ENCODE measurements at places on chromosomes 7 and 10. TPM values are rescaled to one million over a fixed set of nuclear protein-coding genes. Genes with fewer than 3 reads are reported as not detected.

DNA sequence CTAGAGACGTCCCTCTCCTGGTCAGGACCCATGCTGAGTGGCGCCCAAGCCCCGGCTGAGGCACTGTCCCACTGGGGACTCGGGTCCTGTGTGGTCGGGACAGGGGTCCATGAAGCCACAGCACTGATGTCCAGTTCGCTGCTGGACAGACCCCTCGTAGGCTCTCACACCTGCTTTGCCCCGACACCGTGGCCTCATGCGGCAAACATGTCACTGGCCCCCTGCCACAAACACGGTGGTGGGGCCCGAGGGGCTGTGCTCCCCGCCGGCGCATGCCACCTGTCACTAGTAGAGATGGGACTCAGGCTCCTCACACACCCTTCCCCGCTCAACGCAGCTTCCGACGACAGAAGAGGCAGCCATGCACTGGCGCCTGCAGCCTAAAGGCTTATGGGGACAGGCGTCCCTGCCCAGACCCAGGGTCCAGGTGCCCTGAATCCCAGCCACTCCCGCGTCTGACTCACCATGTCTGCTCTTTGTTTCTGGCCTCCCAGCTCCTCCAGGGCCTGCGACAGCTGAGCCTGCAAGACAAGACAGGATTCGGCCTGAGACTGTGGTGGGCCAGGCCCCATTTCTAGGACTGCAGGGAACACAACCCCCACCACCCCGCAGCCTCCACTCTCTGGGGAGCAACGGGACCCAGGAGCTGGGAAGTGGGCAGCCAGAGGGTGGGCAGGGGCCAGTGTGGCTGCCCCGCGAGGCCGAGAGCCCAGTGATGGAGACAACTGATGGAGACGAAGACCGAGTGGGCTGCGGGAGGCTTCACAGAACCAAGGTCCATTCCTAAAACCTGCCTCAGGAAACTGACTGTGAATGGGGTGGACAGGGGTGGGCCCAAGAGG, 230.9 kb downstream of the MAD1L1 start:
- DNase-seq: peak; percentile 20

GRCh38 chr10:114540236-114540635, 117.8 kb downstream of the ABLIM1 start:
- no peak for DNase-seq

DNA sequence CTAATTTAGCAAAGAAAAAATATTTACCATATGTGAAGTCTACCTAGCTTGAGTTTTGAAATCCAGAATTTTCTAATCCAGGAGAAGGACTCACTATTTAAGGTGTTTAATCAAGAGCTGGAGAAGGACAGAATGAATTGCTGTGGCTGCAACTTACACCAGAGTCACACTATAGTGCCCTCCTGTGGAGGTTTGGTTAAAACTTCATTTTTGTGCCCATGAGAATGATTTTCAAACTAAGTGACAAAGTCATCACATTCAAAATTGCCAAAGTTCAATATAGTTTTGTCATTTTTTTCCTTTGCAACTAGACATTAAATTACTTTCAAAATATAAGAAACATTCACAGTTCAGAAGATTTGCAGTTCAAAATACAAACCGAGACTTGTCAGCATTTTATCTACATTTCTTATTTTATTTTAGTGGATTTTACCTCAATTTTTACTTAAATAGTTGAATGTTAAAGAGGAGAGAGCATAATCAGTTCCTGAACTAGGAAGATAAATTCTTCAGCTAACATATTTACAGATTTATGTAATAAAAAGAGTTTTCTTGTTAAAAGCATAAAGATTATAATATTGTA, 70.7 kb downstream of the CABCOCO1 start:
- DNase-seq: no peak

DNA sequence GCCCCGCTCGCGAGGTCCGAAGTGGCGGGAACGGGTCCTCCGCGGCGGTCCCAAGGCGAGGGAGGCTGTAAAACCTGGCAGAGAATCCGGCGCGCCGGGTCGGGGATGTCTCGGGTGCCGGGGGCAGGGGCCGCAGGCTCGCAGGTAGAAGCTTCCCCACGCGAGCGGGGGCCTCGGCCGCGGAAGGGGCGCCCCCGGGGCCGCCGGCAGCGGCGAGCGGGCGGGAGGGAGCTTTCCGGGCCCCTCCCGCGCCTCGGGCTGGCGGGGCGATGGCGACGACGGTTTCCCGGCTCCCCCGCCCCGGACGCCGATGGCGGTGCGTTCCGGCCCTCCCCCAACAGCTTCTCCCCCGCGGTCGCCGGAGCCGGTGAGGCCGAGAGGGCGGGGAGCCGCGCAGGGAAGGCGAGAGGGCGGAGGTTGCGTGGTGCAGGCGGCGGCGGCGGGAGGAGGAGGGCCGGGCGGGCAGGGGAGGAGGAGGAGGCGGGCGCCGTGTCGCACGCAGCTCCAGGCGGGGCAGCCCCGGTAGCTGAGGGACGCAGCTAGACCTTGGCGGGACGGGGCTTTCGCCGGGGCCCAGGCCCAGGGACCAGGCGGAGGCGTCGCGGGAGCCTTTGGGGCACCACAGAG, at the start of gene CUL1:
Gene CUL1 (plus strand): TSS at position 507 of the 627 bp plus-strand sequence. CDS start 31,220 bp downstream, outside the sequence.
- peak; percentile 91 for DNase-seq

- no peak for DNase-seq
Measured at GRCh38 chr7:17206349-17206905, 92.0 kb upstream of the AHR start.

GRCh38 chr7:101936611-101937231, 119.3 kb downstream of the CUX1 start:
- DNase-seq: peak; percentile 45

DNA sequence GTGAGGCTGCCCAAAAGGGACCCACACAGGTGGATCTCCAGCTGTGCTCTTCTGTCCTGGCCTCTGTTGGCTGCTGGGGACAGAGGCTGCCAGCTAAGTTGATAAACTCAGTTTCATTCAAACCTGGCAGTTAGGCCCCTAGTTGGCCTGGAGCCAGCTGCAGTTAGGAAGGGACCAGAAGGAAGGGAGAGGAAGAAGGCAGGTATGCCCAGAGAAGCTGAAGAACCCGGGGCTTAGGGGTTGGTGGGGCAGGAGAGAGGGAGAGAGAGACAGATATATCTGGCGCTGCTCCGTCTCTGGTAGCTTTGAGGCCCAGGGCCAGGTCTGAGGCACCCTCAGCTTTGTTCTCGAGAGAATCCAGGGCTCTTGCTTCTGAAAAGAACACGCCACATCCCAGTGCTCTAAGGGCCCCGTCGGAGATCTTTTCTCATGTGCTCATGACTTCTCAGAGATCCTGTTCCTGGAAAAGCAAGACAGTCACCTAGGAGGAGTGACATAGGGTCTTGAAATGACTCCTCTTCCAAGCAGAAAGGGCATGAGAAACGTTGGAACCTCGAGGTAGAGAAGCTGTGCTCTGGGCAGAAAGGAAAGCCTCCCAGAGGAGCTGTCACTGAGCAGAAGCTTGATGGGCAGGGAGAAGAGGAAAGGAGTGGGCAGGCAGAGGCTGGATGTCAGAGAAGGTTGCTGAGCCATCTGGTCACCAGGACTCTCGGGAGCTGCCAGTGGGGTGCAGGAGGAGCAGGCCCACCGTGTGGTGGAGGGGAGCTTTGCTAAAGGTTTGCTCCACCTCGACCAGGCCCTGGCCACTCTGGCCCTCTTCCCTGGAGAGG, 153.6 kb downstream of the ARHGAP21 start:
- no peak for DNase-seq

DNA sequence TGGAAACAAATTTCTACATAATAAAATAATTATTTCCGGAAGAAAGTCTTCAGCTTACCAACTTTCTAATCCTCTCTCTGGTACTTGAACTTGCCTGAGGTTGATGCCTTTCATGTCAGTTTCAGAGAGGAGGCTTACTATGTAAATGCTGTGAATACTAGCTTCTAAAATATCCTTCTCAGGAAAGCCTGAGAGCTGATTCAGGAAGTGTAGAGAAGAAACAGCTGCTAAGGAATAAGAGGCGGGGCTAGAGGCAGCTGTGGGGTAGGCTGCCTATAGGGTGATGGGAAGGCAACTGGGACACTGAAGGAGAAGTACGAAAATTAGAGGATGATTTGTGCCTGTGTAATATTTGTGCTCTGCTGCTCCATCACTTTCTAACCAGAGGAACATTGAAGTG, 69.3 kb downstream of the AVL9 start:
- DNase-seq: no peak

- DNase-seq: no peak
Measured at GRCh38 chr10:1267148-1267547, 211.0 kb downstream of the WDR37 start.

DNA sequence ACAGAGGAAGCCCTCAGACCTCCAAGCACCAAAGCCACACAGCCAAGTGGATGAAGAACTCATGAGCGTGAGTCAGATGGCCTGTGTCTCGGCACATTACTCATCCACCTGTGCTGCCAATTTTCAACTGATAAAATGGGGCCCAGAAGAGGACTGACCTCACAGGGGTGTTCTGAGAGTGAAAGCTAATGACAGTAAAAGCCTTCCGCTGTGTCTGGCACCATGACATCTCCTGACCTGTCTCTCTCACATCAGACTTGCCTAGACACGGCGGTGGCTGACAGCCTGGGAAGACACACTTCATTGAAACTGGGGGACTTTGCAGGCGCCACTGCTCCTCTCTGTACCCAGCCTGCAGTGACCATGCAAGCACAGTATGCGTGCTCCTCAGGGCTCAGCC, 8.3 kb upstream of the SLC18A3 start:
- no peak for DNase-seq

GRCh38 chr7:48638041-48638440, 286.3 kb upstream of the CDC14C start:
- no peak for DNase-seq

- DNase-seq: no peak
Measured at GRCh38 chr7:18962031-18962430, 155.4 kb downstream of the TWIST1 start.

DNA sequence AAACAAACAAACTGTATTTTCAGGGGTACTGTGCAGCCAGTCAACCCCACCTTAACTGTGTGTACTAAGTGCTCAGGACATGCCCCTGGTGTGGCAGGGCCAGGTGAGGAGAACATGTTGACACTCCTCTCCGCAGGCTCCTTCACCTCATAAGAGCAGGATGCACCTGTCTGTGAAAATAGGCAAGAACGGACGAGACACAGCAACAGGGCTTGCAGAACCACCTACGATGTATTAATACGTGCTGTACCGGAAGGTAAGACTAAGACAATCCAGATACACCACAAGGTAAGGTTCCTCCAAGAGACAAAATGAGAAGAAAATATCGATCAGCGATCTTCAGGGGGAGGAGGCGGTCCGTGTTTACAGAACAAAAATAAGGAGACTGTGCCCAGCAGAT, 65.8 kb upstream of the CAMK2B start:
- no peak for DNase-seq

DNA sequence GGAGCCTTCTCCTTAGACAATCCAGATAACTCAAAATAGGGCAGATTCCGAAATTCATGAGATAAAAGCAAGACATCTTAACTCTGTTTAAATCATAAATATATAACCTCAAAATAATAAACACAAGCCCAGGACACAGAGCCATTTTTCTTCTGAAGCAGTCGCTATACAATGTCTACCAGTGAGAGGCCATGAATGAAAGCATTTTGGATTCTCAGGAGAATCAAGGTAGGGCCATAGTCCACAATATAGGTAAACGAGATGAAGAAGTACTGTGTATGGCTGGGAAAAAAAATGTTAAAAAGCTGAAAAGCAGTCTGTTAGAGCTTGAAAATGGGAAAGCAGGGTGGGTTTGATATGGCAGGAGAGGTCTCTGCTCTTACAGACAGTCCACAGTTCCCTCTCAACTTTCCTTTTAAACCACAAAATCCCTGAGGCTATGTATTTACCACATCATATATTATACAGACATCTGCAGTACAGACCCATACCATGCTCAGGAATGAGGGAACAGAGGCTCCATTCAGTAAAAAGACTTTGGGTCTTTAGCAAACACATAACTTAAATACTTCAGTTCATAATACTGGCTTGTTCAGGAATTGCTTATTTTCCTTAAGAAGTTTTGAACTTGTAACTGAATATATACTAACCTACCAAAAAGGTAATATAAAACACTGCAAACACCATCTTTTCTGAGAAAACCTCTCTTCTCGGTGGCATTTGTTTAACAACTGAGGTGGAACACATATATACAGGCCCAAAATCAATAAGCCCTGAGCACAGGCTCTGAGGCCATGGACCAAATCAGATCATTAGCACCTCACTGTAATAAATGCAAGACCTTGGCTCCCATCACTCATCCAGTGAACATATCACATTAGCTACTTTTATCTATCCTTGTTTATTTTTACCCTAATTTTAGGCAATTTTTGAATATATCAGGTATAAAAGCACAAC, 109.3 kb downstream of the SORBS1 start:
- no peak for DNase-seq

DNA sequence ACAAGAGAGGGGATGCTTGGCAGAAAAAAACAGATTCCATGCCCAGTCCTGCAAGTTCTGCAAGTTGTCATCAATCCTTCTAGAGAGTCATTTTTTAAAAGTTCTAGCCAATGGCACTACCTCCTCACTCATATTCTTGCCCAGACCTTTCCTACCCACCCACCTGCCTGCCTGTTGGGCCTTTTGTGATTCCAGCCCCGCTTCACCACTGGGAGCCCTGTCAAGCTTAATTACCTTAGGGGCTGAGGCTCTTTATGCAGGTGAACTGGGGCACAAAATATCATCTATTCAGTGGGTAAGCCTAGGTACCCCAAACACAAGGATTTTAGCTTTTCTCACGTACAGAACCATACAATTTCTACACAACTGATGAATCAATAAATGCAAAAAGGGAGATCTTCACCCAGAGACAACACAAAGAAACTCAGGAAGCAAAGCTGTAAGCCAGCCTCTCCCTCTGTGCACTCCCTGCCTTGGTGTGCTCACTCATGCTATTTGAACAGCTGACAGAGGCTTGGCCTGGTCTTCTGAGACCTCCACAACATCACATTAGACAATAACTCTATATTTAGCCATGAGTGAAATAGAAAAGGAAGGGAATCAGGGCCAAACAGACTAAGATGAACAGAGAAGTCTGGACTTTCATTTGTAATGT, 222.6 kb downstream of the HTR7 start:
- no peak for DNase-seq

- DNase-seq: no peak
Measured at GRCh38 chr7:85774986-85775385, 588.1 kb upstream of the SEMA3D start.

GRCh38 chr7:90251304-90251635, 6.3 kb downstream of the CFAP69 start:
- DNase-seq: no peak

DNA sequence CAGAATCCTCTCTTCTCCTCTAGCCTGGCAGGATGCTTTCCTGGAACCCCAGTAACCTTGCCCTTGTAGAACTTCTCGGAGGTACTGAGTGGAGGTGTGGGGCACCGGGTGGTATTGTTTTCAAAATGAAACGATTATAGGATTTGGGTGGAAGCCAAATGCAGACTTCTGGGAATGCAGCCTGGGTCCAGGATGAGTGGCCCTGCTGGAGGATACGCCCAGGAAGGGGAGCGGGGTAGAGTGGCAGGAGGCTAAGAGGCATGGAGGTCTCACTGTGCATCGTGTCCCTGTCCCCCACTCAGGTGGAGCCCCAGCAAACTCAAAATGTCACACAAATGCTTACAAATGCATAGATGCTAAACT, 109.1 kb upstream of the PPIF start:
- DNase-seq: no peak

The ALOX5 gene
- polyA plus RNA-seq: 6.1 TPM

The MTPN gene
- polyA plus RNA-seq: 22.1 TPM

The CACNA2D1 gene
- polyA plus RNA-seq: 13.5 TPM

The SFTPD gene
- polyA plus RNA-seq: 0.27 TPM

The SPDYE2 gene
- polyA plus RNA-seq: not detected

The SNCG gene
- 18.5 TPM for polyA plus RNA-seq

The CFAP46 gene
- 0.62 TPM for polyA plus RNA-seq

The TAS2R3 gene
- not detected for polyA plus RNA-seq

The PDE6C gene
- not detected for polyA plus RNA-seq

The AIFM2 gene
- 31.8 TPM for polyA plus RNA-seq

The PLXNA4 gene
- polyA plus RNA-seq: 1.8 TPM

The TIMM23B gene
- polyA plus RNA-seq: 13.8 TPM

Data from heart left ventricle (tissue), 16 donors.